ENCODE measurements at places on chromosomes 2 and 18.

DNA sequence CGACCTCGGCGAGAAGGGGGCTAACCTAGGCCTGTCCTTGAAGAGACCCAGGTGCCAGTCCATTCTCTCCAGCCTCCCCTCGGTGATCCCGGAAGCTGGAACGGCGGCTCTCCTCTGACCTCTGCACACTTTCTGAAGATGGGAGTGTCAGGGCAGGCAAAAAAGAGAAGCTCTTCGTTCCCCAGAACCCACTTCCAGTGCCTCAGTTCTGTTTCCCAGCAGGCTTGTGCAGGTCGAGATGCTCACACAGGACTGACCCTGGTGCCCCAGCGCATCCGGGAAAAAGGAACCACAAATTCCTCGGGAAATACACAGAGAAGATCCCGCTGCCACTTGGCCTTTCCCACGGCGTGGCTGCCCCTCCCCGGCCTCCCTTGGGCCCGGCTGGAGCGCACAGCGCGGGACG lies 681 bp upstream of the PTPN18 start:
- DNase-seq, result no peak

DNA sequence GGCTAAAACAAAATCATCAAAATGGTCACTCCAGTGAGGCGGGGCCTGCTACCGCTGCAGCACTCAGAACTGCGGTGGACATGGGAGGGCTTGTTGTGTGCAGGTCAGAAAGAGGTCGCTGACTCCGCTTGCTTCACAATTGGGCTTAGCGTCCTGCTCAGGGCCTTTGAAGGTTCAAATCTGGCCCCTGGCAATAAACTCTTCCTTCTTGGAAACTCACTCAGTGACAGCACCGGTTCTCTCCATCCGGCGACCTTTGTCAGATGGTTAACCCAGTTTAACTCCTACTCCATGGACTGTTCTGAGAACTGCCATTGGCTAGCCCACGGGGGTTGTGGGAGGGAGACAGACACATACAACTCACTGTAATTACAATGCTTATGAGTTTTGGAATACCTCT lies 29.0 kb upstream of the LAPTM4A start:
- DNase-seq, result no peak

DNA sequence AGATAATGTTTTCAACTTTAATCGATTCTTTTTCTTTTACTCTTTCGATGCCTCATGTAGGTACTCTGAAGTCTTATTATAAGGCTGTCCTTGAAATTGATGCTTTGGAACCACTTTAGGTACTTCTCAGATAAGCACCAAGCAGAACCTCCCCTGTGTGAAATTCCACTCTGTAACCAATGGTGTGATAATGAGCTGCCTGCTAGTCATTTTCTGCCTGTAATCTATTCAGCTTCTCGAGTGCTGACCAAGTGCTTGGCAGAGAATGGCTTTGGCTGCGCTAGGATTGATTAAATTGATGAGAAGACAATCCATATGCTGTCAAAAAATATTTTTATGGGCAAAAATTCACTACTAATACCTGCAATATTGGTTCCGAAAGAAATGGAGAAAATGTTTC lies 132.1 kb upstream of the STON1 start:
- DNase-seq, result no peak

GRCh38 chr2:153432381-153432780 lies 46.2 kb downstream of the RPRM start:
- DNase-seq, result no peak

DNA sequence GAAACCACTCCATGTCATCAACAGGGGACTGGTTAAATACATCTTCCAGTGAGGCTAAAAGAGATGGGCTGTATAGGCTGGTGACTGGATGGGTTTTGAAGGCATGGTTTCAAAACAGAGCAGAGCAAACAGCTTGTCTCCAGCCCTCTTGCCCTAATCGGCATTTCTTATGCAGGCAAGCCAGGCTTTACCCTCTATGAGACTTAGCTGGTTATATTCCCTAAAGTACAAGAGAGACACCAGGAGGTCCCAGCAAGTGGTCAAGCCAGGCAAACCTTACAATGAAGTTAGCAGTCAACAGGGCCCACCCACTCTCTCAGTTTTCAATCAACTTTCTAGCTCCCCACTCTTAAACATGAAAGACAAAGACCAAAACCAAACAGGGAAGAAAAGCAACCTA lies 19.0 kb downstream of the OSBPL1A start:
- DNase-seq, result no peak

DNA sequence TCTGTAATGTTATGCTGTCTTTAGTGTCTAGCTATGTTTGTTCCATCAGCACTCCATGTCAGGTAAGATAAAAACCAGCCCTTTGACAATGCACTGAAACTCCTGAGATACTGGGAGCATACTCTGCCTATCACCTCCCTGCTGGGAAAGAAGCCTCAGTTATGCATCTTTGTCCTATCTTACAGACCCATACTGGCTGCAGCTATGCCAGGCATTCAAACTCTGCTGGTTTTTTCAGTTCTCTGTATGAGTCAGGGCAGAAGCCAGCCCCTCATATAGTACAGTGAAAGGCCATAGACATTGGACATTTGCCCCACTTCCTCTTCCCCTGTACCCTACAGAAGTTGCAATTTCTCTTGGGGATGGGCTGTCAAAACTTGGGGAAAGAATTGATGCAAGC lies 181.1 kb upstream of the RGPD4 start:
- DNase-seq, result no peak

Data from NCI-H2081 treated with DMSO at 0.1 percent for 48 hours (cell line).